ENCODE measurements at places on chromosomes 1 and 21.

DNA sequence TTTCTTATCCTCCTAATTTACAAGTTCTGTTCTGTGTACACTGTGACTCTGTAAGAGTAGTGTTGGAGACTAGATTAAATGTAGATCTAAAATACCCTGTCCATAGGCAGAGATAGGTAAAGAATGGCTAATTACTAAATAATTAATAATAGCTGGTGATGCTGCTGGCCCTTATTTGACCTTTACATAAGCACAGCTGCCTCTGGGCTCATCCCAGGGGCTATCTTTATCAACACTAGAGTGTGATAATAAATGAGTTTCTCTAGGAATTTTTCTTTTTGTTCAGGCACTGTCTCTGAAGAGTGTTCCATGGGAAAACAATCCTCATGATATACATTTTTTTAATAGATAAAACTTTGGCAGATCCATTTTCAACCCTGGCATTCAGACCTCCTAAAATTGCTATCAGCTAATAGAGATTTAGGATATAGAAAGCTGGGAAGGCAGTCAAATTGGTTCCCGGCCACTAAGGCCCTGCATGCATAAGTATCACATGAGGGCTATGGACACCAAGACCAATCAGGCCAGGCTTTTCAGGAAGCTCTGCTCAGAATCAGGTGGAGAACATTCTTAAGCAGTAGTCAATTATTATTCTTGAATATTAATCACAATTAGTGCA is 107.2 kb downstream of the ROR1 start:
- DNase-seq, result no peak

GRCh38 chr1:156655151-156655903 is 13.4 kb downstream of the BCAN start:
- no peak for DNase-seq

DNA sequence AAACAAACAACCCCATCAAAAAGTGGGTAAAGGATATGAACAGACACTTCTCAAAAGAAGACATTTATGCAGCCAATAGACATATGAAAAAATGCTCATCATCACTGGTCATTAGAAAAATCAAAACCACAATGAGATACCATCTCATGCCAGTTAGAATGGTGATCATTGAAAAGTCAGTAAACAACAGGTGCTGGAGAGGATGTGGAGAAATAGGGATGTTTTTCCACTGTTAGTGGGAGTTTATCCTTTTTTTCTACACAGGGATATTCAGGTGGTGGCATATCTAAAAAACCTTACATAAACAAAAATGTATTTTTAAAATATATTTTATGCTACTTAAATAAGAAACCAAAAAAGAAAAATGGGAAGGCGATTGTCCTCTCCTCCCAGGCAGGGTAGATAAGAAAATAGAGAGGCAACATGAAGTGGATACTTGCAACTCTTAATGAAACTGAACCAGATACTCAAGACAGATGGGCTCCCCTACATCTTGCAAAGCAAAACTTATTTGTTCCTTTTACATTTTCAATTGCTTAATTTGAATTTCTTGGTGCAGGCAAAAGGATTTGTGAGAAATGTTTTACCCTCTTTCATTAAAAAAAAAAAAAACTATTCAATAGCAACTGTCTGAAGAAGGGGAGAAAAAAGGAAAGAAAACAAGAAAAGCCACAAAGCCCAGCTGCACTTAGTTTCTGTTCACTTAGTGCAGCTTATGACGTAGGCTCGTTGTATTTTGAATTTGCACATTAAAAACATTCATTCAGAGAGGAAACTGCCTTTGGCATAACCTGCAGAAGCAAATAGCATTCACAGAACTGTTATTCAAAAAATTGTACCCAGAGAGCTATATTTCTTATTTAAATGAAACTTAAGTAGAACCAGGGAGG is 36.9 kb upstream of the RGS1 start:
- DNase-seq, result no peak

- DNase-seq, result no peak
These were observed 293.3 kb downstream of the SDCCAG8 start for GRCh38 chr1:243549108-243549507.

- peak; percentile 11 for DNase-seq
These were observed 3.3 kb upstream of the FCRL6 start for GRCh38 chr1:159798893-159799292.

DNA sequence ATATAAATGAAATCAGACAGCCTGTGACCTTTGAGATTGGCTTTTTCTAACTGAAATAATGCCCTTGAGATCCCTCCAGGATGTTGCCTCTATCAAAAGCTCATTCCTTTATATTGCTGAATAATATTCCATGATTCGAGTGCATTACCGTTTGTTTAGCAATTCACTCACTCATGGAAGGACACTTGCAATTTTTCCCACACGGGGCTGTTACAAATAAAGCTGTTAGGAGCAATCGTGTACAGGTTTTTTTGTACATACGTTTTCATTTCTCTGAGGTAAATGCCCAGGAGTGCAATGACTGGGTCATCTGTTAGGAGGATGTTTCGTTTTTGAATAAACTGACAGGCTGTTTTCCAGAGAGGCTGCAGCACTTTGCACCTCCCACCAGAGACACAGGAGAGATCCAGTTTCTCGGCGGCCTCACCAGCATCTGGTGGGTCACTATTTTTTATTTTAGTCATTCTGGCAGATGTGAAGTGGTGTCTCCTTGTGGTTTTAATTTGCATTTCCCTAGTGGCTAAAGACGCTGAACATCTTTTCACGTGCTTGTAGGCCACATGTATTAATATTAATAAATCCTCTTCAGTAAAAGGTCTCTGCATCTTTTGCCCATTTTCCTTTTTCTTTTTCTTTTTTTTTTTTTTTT is 11.0 kb downstream of the PRDM15 start:
- DNase-seq, result no peak

DNA sequence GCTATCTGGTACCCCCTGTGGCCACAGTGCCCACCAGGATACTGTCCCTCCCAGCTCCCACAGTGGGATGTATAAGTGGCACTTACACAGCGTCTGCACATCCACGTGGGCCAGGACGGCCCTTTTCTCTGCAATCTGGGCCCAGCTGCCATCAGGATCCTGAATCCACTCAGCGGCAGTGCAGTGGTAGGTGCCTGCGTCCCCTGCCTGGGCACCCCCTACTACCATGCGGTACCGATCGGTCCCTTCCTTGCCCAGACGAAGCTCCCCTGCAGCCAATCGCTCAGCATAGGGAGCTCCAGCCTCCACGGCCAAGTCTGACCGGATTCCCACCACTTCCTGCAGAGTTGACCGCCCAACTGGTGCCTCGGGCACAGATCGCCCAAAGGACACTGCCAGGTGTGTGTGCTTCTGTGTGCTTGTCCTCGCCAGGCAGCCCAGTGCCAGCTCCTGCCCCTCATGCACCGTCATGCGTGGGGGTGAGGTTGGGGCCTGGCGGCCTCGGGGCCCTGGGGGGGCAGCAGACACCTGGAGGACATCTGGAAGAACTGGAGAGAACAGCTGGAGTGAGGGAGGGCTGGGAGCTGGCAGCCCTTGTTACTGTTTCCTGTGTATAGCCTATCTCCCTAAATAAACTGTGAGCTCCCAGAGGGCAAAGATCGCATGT is 4.7 kb downstream of the IGSF8 start:
- no peak for DNase-seq

DNA sequence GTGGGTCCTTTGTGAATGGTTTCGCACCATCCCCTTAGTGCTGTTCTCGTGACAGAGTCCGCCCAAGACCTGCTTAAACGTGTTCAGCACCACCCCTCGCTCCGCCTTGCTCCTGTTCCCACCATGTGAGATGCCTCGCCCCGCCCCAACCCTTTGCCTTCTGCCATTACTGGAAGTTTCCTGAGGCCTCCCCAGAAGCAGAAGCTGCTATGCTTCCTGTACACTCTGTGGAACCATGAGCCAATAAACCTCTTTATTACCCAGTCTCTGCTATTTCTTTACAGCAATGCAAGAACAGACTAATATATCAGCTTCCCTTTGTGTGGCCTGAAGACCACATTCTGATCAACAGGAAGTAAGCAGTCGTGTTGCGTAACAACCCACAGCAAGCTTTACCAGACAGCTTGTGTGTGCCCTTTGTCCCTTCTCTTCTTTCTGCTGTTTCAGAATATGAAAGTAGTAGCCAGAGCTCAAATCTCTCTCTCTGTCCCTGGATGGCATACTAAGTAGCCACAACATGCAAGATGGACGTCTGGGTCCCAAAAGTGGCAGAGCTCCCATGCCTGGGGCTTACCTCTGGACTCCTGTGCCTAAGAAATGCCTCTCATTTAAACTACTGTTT is 14.1 kb downstream of the HENMT1 start:
- DNase-seq, result peak; percentile 56

GRCh38 chr1:119136401-119136800 is 4.1 kb downstream of the WARS2 start:
- DNase-seq, result no peak

- no peak for DNase-seq
These were observed 20.1 kb upstream of the GJA8 start for GRCh38 chr1:147882535-147882934.

- DNase-seq, result no peak
These were observed 13.2 kb downstream of the AMPD2 start for GRCh38 chr1:109632671-109633346.

- DNase-seq, result no peak
These were observed 12.2 kb downstream of the SPATA46 start for GRCh38 chr1:162364498-162364897.

GRCh38 chr21:19228226-19228625 is 824.6 kb upstream of the TMPRSS15 start:
- no peak for DNase-seq

DNA sequence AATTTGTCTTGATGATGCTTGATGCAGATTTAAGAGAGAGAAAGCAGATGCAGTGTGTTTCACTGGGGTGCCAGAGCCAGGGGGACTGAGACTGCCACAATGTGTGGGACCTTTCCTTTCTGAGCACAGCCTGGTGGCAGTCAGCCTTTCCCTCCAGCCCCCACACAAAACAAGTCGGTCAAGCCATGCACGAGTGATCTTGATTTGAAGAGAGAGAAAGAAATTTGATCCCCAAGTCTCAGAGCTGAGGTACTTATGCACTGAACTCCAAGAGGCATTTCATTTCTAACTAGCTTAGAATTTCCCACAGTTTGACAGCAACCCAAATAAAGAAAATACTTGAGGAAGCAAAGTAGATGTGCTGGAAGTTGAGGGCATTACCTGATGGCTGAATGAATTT is 193.8 kb downstream of the ST6GALNAC3 start:
- no peak for DNase-seq

DNA sequence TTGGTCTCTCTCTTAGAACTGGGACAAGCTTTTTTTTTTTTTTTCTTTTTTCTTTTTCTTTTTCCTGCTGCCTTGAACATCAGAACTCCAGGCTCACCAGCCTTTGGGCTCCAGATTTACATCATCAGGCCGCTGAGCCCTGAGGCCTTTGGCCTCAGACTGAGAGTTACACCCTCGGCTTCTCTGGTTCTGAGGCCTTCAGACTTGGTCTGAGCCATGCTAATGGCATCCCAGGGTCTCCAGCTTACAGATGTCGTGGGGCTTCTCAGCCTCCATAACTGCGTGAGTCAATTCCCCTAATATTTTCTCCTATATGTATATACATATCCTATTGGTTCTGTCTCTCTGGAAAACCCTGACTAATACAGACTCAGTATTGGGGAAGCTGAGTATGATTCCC is 36.5 kb upstream of the RC3H1 start:
- no peak for DNase-seq

GRCh38 chr21:35179990-35180540 is 131.0 kb upstream of the RUNX1 start:
- no peak for DNase-seq

DNA sequence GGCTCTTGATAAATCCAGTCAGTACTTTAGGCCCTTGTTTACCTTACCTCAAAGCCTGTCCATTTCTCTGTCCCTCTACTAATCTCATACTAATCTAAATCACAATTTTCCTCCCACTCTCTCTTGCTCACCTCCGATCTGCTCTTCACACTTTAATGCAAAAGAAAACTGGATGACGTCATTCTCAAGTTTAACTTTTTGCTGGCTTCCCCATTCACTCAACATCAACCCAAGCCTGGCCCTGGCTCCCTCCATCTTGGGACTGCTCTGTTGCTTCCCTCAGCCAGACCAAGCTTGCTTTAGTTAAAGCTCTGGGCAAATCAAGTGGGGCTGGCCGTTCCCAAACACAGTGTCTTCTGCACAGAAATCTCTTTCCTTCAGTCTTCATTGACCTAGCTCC is 29.7 kb downstream of the COA6 start:
- DNase-seq, result no peak

- DNase-seq, result no peak
These were observed 56.5 kb downstream of the CAMSAP2 start for GRCh38 chr1:200795156-200795555.

DNA sequence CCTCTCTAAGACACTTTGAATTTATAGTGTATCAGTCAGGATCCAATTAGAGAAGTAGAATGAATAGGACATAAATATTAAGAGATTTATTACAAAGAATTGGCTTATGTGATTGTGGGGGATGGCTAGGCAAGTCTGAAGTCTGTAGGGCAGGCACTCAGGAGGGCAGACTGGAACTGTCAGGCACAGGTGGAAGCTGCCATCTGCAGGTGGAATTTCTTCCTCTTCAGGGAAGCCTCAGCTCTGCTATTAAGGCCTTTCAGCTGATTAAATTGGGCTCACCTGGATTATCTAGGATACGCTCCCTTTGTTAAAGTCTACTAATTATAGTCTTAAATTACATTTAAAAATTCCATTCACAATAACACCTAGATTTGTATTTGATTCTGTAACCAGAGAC is 92.0 kb upstream of the HAO2 start:
- DNase-seq, result no peak

DNA sequence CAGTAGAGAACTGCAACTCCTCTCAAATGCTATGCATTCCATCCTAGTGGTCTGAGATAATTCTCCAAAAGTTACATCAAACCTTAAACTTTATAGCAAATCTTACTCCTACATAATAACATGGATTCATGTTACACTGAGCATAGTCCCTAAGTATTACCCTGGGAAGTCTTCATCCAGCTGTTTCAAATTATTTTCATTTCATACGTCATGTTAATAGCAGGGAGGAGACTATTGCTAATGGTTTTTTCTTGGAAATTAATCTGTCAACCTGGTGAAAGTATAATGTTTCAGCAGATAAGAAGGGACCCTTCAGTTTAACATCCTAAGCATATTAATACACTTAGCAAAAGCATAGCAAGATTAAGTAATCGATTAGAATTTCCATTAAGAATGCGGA is 318.1 kb downstream of the USP25 start:
- no peak for DNase-seq

DNA sequence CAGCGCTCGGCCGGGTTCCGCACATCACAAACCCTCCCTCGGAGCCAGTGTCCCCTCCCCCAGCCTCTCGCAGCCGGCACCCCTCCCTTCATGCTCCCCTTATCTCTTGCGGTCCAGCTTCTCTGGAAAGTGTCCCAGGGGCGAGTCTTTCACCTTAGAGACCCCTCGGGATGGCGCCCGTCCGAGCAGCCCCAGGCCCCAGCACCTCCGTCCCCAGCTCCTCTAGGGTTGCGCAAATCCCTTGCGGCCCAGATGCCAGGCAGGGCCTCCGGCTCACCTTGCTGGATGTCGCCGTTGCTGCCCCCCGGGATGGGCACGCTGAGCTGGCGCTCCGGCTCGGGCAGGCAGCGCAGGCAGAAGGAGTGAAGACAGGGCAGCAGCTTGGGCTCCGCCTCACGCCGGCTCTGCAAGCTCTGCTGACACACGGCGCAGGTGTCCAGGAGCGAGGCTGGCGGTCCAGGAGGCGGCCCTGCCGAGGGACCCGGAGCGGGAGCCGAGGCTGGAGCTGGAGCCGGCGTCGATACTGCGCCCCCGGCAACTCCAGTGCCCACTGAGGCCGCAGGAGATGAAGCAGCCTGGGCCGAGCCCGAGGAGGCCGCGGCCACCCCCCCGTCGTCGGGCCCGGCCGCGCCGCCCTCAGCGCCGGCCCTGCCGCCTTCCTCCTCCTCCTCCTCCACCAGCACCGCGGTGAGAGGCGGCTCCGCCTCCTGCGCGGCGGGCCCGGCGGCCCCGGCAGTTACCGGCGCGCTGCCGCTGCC is 550 bp downstream of the TRIM33 start:
- peak; percentile 17 for DNase-seq

All from activated CD8-positive, alpha-beta memory T cell treated with anti-CD3 and anti-CD28 coated beads for 1 hour (primary cell).